HTR-8/SVneo (cell line): ENCODE measurements at places on chromosomes 2 and 18.
A peak's percentile ranks its signal among the peaks of the same experiment; 100 is the strongest.

- no peak for DNase-seq
These were observed 88.7 kb downstream of the NEDD4L start for GRCh38 chr18:58132595-58133261.

GRCh38 chr18:31278609-31279071, 39.3 kb upstream of the DSG1 start:
- no peak for DNase-seq

- DNase-seq, result peak; percentile 49
These were observed 11.5 kb downstream of the ITGA6 start for GRCh38 chr2:172438741-172439508.

- DNase-seq, result no peak
These were observed 1.9 kb downstream of the GLB1L start for GRCh38 chr2:219243291-219243761.

DNA sequence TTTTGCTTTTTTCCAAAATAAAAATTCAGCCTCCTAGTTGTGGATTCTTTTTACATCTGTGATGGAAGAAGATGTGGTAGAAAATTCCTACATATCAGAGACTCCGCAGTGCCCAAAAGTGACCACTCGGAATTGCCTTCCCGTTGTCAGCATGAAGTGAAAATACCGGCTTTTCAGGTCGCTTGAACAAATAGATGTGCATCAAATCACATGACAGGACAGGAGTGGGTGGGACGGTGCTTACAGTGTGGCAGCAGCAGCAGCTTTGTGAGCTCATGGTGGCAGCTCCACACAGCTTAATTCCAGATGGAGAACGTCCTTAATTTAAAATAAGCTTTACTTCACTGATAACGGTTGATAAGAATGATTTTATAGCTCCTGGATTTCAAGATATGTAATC, 20.3 kb downstream of the SALL3 start:
- no peak for DNase-seq

- DNase-seq, result no peak
These were observed 36.1 kb downstream of the NHEJ1 start for GRCh38 chr2:219124381-219125110.

DNA sequence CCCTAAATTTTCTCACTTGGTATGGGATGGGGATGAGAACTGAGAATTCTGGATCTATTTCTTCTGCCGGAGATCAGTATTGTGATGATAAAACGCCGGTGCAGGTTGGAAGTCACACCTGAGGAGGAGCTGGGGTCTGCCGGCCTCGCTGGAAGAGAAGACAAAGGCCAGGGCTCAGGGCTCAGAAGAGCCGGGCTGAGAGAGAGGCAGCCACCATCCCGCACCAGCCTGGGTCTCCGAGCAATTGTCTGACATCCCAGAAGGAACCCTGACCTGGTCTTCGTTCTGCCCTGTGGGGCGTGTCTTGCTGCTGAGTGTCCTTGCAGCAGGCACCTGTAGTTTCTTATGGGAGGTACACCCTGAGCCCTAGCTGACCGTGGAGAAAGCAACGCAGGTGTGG, 31.4 kb upstream of the SALL3 start:
- DNase-seq, result no peak

DNA sequence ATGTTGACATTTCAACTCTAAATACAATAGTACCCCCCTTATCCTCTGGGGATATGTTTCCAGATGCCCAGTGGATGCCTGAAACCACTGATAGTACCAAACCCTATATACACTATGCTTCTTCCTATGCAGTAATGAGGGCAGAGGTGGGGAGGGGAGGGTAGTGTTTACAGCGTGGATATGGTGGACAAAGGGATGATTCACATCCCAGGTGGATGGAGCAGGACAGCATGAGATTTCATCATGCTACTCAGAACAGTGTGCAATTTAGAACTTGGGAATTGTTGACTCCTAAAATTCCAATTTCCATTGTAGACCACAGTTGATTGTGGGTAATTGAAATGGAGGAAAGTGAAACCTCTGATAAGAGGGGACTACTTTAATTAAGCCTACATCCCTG, 75.4 kb downstream of the TSN start:
- DNase-seq, result no peak

- no peak for DNase-seq
These were observed 215.6 kb downstream of the HAUS1 start for GRCh38 chr18:46319783-46320182.

DNA sequence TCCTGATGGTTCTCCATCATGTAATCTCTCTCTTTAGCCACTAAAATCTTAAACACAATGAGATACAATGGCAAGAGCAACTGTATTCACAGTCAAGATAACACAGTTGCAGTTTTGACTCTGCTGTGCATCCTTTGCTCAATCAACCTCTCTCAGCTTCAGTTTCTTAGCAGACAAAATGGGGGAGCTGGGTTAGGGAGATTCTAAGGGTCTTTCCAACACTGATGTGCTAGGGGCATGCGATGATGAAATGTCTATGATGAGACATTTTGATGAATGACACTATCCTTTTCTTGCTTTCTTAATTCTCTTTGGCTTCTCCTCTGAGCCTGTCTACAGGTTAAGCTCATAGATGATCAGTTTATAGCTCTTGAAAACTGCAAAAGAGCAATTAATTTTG, 1.1 kb downstream of the SERPINB10 start:
- no peak for DNase-seq

DNA sequence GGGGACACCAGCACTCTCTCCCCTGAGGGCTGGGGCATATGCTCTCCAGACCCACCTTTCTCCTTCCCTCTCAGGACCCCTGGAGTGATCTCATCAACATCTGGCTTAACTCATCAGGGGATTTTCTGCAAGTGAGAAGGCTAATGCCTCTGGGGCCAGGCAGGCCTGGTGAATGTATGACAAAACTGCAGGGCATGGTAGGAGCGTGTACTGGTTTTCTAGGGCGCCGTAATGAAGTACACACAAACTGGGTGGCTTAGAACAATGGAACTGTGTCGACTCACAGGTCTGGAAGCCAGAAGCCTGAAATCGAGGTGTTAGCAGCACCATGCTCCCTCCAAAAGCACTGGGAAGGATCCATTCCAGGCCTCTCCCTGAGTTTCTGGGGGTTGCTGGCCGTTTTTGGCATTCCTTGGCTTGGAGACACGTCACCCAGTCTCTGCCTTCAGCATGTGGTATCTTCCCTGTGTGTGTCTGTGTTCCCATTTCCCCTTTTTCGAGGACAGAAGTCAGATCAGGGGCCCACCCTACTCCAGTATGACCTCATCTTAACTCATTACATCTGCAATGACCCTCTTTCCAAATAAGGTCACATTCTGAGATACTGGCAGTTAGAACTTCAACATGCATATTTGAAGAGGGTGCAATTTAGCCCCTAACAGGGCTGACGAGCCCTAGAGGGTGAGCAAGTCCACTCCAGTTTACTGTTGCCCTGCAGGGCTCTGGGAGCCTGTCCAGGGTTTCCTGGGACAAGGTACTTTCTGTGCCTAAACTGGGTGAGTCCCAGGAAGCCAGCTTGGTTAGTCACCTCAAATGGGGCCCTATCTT, 45.5 kb upstream of the CAB39 start:
- no peak for DNase-seq

DNA sequence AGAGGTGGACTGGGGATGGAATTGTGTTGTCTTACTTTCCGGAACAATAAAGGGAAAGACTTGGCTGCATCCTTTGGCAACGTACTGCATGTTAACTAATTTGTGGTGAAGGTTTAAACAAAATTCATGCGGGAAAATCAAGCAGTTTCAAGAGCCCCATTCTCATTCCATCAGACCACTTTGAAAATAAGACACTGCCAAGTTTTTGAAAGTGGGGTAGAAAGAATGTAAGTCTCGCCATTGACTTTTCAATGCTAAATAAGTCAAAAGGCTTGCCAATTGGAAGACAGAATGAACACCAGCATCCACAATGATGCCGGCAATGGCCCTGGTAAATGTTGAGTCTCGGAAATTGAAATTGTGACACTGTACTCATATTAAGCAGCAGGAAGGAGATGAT, 322.0 kb downstream of the RND3 start:
- DNase-seq, result no peak
